ENCODE measurements at places on chromosomes 2 and 18. TPM values are rescaled to one million over a fixed set of nuclear protein-coding genes. Genes with fewer than 3 reads are reported as not detected.

- no peak for DNase-seq
These were observed 16.6 kb downstream of the MAP4K4 start for GRCh38 chr2:101714118-101714517.

DNA sequence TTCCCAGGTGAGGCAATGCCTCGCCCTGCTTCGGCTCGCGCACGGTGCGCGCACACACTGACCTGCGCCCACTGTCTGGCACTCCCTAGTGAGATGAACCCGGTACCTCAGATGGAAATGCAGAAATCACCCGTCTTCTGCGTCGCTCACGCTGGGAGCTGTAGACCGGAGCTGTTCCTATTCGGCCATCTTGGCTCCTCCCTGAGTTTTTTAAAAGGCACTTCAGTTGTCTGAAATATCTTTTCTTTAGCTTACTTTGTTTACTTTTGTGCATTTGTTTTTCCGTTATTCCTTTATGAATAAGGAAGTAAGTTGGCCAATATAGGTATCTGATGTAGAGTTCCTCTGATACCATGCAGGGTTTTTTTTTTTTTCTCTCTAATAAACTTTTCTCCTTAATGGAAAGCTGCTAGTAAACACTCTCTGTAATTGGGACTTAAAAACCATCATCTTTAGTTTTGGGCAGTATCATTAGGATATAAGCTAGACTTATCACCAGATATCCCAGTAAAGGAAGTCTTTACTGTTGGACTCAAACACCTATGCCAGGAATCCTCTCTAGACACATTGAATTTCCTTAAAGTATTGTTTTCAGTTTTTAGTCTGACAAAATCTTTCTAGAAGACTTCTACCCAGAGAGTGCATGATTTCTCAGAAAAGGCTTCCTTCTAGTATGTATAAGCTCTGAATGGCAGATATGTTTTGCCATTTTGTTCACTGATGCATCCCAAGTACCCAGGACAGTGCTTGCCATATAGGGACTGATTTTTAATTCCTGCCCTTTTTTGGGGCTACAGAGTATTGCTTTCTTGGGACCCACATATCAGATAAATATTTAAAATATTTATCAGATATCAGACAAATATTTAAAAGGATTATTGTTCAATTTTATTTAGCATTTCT lies 35.8 kb upstream of the DYSF start:
- DNase-seq, result peak; percentile 59

DNA sequence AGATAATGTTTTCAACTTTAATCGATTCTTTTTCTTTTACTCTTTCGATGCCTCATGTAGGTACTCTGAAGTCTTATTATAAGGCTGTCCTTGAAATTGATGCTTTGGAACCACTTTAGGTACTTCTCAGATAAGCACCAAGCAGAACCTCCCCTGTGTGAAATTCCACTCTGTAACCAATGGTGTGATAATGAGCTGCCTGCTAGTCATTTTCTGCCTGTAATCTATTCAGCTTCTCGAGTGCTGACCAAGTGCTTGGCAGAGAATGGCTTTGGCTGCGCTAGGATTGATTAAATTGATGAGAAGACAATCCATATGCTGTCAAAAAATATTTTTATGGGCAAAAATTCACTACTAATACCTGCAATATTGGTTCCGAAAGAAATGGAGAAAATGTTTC lies 132.1 kb upstream of the STON1 start:
- no peak for DNase-seq

The ATP8B1 gene
- total RNA-seq, result 3.0 TPM

GRCh38 chr2:110659248-110659647 lies 18.6 kb downstream of the BUB1 start:
- no peak for DNase-seq

- DNase-seq, result no peak
These were observed 207.8 kb downstream of the HDAC4 start for GRCh38 chr2:239192975-239193374.

DNA sequence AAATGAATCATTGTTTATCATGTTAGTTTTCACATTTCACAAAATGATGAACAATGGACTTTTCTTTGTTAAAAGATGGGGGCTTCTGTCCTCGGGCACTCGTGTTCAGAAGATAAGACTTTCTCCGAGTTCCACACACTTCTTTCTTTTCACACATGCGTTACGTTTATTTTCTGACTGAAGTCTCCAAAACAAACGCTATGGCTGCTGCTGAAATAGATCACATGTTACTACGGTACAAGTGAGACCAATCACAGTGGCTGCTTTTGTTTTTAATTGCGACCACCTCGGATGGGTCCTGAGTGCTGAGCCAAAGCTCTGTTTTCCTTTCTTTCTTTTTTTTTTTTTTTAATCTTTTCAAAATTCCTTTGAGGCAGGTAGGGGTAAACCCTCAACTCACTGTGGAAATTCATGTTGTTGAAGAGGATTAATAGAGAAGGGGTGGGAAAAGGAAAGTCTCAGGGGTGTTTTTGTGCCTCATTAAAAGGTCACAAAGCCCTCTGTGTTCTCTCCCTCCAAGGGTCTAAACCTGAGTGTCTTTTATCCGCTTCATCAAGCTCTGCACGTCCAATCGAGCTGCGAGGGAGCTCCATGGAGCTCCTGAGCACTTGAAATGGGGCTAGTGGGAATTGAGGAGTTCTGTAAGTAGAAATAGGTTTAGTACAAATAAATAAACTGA lies 48.2 kb downstream of the ARL4C start:
- no peak for DNase-seq

DNA sequence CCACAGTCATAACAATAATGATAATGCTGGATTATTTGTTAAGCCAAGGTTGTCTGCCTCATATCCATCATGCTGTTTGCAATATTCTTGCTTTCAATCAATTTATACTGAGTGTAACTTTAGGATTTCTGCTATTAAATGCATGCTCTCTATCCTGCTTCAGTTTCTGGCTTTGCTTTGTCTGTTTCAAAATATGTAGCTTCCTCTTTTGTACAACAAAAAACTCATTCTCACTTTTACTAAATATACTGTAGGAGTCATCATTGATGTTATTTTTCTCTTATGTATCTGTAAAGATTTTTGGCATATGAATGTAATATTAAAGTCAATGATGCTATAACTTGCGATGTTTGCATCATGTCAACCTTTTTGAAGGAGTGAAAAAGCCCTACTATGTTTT lies 149.3 kb downstream of the GPD2 start:
- DNase-seq, result no peak

DNA sequence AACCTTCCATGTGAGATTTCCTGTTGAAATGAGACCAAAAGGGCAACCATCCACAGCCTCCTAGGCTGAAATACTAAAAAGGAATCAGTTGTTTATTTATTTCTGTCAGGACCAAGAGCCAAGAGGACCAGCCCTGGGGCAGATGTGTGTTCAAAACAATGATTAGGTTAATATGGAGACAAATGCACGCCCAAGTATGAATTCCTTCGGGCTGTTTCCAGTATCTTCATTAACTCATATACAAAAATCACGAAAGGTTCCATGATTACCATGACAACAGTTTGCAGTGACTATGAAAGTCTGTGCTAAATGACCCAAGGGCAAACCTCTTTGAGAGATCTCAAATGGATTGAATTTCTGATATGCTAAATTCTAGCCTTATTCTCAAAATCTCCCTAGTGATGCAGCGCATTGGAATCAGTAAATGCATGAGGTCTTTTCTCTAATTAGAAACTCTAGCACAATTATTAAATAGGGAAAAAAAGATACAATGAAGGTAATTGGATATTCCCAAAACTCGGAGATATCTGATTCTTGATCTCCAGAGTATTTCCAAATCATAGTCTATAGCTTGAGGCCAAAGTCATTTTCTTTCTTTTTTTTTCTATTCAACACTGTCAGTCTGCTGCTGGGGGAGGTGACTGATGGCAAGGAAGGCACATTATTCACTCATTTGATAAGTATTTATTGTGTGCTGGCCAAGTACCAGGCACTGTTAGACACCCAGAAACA lies 35.6 kb downstream of the VIT start:
- no peak for DNase-seq

DNA sequence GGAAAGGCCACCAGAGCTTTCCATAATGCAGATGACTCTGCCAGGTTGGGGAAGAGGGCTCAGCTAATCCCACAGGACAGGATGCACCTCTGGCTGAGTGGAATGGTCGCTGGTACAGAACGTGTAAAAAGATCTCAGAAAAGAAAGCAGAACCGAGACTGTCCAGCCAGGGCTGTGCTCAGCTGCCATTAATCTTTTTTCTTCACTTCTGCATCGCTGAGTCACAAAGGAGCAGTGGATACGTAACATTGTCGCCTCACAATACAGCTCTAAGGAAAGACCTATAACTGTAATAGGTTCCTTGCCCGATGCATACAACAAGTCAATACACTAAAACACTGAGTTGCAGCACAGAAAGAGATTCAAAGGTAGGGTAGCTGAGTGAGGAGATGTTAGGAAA lies 354.2 kb downstream of the EN1 start:
- no peak for DNase-seq

DNA sequence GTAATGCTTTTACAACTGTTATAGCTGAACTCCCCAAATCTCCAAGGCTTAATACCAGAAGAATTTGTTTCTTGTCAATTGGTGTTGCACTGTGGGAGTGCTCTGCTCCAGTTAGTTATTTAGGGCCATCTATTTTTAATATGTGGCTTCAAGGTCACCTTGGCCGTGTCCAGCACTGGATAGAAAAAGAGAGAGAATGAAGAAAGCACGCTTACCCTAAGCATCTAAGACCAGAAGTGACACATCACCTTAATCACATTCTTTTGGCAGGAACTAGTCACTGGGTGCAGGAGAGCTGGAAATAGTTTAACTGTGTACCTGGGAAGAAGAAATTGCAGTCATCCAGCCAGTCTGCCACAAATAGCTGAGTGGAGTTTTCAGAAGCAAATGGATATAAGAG lies 78.8 kb downstream of the VWC2L start:
- DNase-seq, result no peak

Measured in thymus (tissue), 14 donors.